ENCODE measurements at places on chromosomes 6 and 20. TPM values are rescaled to one million over a fixed set of nuclear protein-coding genes. Genes with fewer than 3 reads are reported as not detected.

DNA sequence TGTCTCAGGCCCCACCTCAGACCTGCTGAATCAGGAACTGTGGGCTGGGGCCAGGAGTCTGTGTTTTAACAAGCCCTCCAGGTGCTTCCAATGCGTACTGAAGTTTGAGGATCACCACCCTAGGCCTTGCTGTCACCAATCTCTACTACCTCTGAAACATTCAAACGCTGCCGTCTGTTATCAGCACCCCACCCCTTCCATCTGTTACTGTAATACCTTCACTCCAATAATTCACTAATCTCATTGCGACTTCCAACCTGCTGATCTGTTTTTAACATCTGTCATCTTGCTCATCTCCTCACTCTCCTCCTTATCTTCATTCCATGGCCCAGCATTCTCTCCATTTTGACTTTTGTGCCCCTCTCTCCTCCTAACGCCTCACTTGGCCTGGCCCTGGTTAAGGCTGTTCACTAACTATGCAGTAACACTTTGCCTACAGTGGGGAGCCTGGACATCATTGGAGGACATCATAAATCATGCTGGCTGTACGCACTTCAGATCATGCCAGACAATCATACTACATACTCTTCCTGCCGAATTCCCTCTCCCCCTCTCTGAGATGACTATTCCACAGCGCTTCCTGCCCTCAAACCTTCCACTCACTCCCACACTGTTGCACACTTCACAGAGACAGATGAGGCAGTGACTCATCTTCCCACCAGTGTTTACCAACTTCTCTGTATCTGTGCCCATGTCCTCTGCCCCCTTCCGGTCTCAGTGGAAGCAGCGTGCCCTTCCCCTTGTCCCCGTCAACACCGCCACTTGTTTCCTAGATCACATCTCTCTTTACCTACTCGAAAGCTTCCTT, 3.0 kb upstream of the GUCA1B start:
- peak; percentile 52 for DNase-seq

- no peak for DNase-seq
Observed at GRCh38 chr6:138405816-138406413, 1.9 kb downstream of the HEBP2 start.

DNA sequence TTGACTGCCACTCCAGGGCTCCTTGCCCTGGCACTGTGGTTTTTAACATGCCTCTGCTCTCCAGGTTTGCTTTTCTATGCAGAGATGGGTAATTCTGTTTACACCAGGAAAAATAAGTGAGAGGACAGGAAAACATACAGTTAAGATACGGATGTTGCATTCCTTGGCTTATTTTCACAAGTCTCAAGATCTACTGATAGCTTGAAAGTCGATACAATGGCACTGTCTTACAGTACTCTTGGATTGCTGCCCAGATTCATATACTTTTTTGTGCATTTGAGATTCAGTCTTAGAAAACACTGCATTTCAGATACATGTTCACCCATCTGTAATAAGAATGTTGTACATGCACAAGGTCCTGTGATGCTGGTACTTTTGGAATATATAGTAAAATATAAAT, 159.6 kb upstream of the FLRT3 start:
- no peak for DNase-seq

DNA sequence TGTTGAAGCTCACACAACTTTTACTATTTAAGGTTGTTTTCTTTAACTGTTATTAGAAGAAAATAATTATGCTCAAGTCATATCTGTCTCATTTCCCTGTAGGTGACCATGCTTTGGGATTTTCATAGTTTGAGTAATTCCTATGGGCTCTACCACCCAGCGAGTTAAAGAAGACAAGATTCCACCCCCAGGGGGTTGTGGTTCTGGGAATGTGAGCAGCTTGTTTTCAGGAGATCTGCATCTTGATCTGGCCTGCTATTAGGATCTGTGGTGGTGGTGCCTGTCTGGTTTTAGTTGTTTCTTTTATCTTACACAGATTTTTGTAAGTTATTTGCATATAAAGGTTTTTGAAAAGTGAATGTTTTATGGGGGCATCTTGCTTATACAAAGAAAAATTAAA, 20.2 kb upstream of the REV3L start:
- no peak for DNase-seq

Gene MAP7
- total RNA-seq, result 44.6 TPM

Gene SAMD3
- total RNA-seq, result not detected

Gene SLC4A11
- total RNA-seq, result 1.3 TPM

Gene KHDC1
- not detected for total RNA-seq

Gene MMP24OS
- 31.6 TPM for total RNA-seq

Gene WFDC12
- not detected for total RNA-seq
